ENCODE measurements at places on chromosomes 4 and X. TPM values are rescaled to one million over a fixed set of nuclear protein-coding genes. Genes with fewer than 3 reads are reported as not detected.

GRCh38 chr4:105630670-105631655 is 77.5 kb downstream of the INTS12 start:
- no peak for DNase-seq

The TSPAN5 gene
- 56.8 TPM for total RNA-seq

DNA sequence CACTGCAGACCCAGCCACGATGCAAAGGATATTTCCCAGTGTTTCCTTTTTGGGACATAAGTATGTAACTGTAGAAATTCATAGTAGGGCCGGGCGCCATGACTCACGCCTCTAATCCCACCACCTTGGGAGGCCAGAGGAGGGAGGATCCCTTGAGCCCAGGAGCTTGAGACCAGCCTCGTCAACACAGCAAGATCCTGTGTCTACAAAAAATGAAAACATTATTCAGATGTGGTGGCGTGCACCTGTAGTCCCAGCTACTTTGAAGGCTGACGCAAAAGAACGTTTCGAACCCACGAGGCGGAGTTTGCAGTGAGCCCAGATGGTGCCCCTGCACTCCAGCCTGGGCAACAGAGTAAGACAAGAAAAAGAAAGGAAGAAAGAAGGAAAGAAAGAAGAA is 49.2 kb downstream of the CRLF2 start:
- DNase-seq = no peak

DNA sequence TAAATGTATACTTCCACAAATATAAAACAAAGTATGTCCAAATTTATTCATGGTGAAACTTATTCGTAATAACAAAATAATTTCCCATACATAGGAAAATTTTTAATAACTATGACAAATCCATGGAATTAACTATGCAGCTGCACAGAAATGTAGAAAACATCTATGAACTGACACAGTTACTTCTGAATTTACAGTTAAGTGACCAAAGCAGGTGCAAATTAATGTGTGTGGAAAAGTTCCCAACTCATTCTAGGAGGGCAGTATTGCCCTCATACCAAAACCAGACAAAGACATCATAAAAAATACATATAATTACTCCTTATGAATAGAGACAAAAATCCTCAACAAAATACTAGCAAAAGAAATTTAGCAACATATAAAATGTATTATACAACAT is 12.5 kb downstream of the LDOC1 start:
- no peak for DNase-seq

The GCNA gene
- 0.98 TPM for total RNA-seq

The SLITRK4 gene
- not detected for total RNA-seq
